ENCODE measurements at places on chromosomes 1 and 21.

- DNase-seq: no peak
Measured at GRCh38 chr1:14263225-14263624, 335.3 kb upstream of the KAZN start.

- no peak for DNase-seq
Measured at GRCh38 chr1:159266832-159267231, 35.3 kb upstream of the FCER1A start.

- DNase-seq: no peak
Measured at GRCh38 chr1:5796028-5796427, 196.2 kb downstream of the NPHP4 start.

DNA sequence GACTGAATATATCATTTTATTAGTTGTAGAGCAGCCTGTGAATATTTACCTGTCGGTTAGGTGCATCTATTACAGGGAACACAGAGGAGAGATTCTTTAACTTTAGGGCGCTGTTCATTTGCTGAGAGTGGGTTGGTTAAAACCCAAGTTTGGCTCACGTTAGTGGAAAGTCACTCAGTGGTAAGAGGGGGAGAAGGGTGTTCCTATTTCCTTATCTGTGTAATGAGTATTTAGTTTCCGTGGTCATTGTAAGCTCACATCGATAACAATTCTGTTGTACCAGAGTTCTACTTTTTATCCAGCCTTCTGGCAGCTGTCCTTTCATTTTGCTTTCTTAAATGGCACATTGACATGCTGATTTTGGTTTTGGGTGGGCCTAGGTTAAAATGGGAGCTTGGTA lies 773.2 kb upstream of the ADAMTS5 start:
- DNase-seq: no peak

- DNase-seq: no peak
Measured at GRCh38 chr21:38824124-38824822, 18.5 kb downstream of the ETS2 start.

GRCh38 chr1:184429335-184429734 lies 42.5 kb downstream of the C1orf21 start:
- DNase-seq: no peak

DNA sequence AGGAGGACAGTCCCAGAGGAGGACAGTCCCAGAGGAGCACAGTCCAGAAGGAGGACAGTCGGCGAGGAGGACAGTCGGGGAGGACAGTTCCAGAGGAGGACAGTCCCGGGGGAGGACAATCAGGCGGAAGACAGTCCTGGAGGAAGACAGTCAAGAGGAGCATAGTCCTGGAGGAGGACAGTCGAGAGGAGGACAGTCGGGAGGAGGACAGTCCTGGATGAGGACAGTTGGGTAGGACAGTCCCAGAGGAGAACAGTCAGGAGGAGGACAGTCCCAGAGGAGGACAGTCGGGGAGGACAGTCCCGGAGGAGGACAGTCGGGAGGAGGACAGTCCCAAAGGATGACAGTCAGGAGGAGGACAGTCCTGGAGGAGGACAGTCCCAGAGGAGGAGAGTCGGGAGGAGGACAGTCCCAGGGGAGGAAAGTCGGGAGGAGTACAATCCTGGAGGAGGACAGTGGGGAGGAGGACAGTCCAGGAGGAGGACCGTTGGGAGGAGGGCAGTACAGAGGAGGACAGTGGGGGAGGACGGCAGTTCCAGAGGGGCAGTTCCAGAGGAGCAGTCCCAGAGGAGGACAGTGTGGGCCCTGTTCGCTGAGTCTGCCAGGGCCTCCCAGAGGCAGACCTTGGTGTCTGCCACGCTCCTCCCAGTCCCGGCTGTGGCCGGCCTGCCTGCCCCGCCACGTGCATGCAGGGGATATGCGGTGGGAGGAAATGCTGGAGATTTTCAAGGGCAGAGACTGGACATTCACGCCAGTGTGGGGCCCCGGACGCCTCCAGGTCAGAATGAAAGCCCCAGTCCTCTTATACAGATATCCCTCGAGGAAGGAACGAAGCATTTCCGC lies 183.8 kb upstream of the ARHGEF16 start:
- DNase-seq: no peak

GRCh38 chr1:46064708-46065107 lies 67.7 kb downstream of the PIK3R3 start:
- DNase-seq: no peak

DNA sequence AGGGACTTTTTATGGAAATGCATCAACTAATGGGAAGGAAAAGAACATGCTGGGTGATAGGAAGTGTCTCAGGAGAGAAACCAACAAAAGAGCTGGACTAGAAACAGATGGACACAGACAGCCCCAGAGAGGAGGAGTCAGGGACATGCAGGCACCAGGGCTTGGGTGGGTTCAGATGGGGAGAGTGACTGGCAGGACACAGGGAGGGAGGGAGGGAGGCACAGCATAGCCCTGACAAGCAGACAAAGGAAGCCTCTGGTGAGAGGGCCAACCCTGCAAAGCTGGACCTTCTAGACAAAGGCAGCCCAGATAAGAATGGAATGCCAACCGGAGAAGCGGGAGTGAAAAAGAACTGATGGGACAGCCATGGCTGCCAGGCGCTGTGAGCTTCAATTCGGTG lies 568.8 kb downstream of the AJAP1 start:
- DNase-seq: no peak

DNA sequence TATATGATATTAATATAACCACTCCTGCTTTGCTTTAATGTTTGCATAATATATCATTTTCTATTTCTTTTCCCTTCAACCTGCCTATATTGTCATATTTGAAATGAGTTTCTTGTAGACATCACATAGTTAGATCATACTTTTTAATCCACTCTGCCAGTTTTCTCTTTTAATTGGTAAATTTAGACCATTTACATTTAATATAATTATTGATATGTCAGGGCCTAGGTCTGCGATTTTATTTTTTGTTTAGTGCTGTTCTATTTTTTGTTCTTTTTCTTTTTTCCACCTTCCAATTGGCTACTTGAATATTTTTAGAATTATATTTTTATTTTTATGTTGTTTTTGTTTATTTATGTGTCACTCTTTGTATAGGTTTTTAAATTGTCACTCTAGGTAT lies 213.3 kb downstream of the C1orf94 start:
- no peak for DNase-seq

DNA sequence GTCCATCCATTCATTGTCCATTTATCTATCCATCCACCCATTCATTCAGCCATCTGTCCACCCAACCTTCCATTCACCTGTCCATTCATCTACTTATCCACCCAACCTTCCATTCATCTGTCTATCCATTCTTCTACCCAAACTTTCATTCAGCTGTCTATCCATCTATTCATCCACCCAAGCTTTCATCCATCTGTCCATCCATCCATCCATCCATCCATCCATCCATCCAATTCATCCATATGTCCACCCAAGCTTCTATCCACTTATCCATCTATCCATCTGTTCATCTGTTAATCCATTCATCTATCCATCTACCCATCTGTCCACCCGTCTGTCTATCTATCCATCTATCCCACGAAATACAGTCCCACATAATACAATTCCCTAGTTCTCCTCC lies 21.6 kb upstream of the MAN1C1 start:
- DNase-seq: no peak

GRCh38 chr1:25572708-25573590 lies 29.5 kb downstream of the LDLRAP1 start:
- DNase-seq: no peak

- DNase-seq: no peak
Measured at GRCh38 chr21:38291874-38292273, 35.1 kb downstream of the KCNJ15 start.

GRCh38 chr1:116720364-116721038 lies 33.7 kb upstream of the CD2 start:
- no peak for DNase-seq

DNA sequence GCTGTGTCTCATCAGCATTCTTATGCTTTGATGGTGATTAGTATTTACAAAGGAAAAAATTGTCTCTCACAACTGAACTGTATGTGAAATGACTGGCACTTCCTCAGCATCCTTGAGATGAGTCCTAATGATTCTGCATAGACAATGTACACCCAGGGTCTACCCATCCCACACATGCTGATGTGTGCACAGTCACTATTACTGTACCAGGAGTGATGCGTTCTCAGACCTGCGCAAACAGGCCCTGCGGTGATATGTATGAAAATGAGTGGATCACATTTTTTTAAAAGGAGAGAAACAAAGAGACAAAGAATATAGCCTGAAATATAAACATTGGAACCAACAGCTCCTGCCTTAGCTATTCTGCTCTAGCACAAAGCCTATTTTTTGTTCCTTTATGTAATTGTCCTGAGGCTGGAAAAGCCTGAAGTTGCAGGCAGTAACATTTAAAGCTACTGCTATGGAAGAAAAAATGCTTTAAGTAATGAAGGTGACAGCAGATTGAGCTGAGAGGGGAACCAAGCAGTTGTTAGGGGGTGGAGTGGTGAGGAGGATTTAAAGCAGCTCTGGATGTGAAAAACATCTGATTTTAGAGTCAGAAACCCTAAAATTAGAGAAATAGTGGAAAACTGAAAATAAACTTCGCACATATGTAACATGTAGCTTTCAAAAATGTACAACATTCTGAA lies 5.5 kb downstream of the RCAN1 start:
- no peak for DNase-seq

DNA sequence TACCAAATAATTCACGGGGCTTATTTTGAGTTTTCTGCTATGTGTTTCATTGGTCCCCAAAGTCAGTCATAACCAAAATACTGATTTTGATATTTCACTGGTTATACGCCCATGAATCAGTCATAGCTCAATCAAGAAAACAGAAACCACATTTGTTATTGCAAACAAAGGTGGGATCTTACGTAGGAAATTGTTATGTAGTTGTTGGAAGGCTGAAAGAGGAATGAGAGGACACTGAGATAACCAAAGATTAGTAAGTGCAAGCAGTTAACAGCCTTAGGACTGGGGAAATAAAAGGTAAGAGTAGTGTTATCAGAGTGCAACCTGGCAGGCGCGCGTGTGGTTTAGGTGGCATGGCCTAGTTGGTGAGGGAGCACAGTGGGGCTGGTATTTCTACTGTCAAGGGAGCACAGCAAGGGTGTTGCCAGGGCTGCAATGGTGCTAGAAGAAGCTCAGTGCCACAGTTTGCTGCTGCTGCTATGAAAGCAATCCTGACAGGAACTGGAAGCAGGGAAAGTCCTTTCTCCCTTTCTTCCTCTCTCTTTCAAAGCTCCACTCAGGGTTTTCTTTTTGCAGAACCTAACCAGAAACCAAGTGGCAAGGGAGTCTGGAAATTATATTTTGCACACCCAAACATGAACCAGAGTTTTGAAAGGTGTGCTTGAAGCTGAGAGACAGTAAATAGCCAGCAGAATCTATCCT lies 33.7 kb downstream of the RTCA start:
- no peak for DNase-seq

DNA sequence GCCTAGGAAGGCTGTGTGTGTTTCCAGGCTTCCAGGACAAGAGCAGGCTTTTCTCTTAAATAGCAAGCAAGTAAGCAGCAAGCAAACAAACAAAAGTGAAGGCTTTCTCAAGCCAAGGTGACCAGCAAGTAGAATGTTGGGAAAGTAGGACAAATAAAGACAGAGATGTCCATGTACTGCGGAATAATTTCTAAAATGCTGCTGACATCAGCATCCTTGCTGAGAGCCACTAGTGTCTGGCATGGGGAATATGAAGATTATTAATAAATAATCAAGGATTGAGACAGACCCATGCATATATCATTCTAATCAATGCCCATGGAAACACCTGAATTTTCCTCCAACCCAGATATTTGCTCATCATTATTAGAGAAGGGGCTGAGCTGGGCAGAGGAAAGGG lies 6.4 kb upstream of the DYRK3 start:
- no peak for DNase-seq

DNA sequence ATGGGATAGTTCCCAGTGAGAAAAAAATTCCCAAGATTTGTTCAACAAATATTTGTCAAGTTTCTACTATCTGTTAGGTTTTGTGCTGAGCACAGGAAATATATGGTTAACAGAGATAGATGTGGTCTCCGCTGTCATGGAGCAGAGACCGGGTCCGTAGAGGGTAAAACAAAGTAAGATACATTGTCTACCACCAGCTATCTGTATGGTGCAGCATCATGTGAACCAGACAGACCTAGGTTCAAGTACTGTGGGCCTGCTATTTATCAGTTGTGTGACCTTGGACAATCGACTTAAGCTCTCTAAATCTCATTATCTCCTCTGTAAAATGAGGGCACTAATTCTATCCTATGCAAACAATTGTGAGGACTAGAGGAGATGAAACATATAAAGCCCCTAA lies 109.8 kb downstream of the DUSP10 start:
- DNase-seq: no peak

GRCh38 chr1:30406996-30407864 lies 316.2 kb downstream of the MATN1 start:
- no peak for DNase-seq

DNA sequence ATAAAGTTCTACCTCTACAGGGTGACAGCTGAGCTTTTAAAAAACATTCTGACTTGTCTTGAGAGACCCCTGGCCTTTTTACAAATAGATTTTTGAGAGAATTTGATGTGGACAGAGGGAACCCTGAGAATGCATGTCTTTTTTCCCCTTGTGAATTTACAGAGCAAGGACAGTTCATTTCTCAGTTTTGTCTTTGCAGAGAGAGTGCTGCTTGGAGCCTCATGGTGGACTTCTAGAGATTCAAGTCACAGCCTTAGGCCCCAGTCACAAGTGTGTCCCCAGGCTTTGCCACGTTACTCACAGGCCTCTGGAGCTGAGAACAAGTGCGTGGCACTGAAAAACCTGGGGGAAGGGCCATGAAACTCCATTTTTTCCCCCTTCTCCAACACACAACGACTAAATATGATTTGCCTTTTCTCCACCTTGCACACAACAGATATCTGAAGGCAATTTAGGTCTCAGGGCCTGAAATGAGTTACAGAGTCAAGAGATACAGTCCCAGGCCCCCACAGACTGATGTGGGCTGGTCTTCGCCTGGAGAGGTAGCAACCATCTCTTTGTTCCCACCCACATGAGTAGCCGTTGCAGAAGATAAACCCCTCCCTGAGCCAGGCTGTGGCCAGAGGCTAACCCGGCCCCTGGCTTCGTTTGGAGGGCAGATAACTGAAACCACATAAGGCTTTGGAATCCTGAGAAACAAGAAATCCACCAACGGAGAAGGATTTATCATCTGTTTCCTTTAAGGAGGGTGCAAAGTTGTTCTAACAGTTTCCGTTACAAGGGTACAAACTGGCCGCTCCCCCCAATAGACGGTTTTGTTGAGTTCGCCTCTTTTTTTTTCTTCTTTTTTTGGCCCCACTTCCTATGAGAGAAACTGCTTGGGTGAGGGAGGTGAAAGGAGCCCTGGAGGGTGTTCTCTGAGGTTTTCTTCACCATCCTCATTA lies 1.0 kb upstream of the PIGV start:
- peak; percentile 57 for DNase-seq

DNA sequence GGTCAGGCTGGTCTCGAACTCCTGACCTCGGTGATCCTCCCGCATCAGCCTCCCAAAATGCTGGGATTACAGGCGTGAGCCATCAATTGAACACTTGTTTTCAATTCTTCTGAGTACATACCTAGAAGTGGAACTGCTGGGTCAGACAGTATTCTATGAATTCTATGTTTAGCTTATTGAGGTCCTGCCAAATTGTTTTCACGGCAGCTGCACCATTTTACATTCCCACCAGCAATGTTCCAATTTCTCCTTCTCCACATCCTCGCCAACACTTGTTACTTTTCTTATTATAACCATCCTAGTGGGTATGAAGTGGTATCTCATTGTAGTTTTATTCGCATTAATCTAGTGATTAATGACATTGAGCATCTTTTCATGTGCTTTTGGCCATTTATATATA lies 49.9 kb downstream of the PTP4A2 start:
- DNase-seq: no peak

GRCh38 chr1:207049974-207050391 lies 1.0 kb downstream of the YOD1 start:
- DNase-seq: peak; percentile 65
